ENCODE measurements at places on chromosomes 12 and 14.

- DNase-seq, result peak; percentile 32
Observed at GRCh38 chr14:55329999-55330710, 58.9 kb downstream of the FBXO34 start.

- no peak for DNase-seq
Observed at GRCh38 chr12:38911611-38912010, 6.2 kb upstream of the CPNE8 start.

- DNase-seq, result no peak
Observed at GRCh38 chr14:59695198-59695597, 118.6 kb upstream of the CCDC175 start.

DNA sequence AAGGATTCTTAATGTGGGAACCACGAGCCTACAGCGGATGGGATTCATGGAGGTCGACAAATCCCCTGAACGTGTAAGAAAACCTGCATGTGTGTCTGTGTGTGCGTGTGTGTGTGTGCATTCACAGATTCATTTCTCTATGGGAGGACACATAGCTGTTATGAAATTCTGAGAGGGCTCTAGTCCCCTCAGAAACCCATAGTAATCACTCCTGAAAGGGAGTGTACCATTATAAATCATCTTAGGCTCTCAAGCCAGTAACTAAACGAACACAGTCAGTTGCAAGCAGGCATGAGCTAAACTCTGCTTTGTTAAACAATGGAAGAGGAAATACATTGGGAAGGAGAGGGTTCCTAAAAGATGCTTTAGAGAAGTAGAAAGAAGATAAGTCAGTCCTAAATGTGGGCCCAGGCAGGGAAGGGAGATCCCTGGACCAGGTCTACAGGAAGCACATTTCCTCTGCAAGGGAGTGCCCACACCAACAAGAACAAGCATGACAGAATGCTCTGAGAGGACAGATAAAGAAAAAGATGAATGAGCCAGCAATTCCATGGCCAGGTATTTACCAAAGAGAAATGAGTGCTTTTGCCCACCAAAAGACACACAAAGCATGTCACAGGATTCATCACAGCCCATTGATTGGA lies 91.3 kb downstream of the ITPR2 start:
- DNase-seq, result no peak

DNA sequence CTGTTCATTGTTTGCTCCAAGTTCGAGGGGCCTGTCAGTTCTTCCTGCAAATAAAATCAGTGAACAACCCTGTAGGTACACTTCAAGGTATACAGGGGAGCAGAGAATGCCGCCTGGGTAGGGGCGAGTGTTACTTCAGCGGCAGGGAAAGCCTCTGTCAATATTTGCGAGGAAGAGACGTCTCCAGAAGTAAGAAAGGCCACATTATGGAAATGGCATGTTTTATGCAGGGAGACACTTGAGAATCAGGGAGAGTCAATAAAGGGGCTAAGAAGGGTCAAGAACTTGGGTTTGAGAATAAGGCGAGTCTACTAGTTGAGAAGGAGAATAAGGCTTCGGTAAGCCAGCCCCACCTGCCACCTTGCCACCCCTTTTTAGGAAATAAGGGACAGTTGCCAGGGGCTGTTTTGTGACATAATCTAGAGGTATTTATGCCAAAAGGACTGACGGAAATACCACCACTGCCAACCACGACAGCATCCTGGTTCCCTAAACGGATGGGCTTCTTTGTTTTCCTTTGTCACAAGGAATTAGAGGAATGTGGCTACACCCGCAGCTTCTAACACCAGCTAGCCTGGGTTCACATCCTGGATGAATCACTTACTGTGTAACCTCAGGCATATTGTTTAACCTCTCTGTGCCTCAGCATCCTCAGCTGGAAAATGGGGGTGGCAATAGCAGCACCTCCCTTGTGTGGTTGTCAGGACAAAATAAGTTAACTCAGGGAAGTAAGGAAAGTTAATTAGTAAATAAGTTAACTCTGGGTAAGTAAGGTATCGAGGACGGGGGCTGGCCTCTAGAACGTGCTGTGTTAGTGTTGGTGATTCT lies 67.7 kb downstream of the EID3 start:
- no peak for DNase-seq

- DNase-seq, result no peak
Observed at GRCh38 chr14:64724578-64724930, 20.3 kb downstream of the PLEKHG3 start.

DNA sequence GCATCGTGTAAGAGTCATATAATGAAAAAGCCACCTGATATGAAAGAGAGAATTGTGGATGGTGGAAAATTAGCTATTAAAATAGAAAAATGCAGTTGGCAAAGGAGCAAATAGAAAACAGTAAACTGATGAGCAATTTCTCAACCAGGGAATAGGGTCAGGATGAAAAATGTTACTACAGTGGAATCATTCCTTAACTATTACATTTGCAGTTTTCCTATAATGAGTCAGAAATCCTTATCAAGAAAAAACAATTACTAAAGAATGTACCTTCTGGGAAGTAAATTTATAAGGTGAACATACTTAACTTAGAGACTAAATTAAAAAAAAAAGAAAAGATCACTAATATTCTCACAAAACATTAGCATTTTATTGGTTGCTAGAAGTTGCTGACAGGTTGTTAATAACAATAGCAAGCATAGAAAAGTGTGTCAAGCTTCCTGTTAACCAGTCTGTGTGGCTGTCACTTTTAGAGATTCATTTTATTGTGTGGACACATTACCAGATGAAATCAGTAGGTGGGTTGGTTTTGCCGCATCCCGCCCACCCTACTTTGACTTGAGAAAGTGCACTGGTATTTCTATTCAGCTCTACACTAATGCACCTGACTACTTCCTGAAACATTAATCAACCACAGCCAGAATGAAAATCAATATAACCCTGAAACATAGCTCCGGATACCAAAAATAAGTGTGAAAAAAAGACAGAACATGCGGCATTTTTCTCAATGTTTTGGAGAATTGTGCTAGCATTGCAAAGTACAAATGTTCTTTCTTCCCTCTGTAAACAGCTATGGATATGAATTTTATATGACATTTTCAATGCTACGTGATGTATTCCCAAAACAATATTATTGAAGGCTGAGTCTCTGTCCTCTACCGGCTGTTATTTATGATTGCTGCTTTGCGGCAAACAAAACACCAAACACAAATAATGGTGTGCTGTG lies 576.7 kb downstream of the SLC16A7 start:
- no peak for DNase-seq

DNA sequence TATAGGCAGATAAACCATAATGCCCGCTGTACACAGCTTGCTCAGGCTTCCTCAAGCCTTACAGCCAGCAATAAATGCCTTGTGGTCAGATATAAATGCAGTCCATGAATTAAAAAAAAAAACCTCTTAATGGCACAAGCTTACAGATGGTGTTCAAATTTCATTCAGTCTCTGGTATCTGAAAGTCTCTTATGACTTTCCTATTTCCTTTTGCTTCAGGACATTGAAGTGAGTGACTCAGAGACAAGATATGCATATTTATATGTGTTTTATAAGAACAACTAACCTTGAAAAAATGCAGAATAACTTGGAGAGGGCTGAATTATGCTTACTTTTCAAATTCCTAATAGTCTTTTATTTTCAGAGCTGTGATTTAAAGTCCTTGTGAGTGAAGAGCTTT lies 426.9 kb upstream of the MIS18BP1 start:
- no peak for DNase-seq

DNA sequence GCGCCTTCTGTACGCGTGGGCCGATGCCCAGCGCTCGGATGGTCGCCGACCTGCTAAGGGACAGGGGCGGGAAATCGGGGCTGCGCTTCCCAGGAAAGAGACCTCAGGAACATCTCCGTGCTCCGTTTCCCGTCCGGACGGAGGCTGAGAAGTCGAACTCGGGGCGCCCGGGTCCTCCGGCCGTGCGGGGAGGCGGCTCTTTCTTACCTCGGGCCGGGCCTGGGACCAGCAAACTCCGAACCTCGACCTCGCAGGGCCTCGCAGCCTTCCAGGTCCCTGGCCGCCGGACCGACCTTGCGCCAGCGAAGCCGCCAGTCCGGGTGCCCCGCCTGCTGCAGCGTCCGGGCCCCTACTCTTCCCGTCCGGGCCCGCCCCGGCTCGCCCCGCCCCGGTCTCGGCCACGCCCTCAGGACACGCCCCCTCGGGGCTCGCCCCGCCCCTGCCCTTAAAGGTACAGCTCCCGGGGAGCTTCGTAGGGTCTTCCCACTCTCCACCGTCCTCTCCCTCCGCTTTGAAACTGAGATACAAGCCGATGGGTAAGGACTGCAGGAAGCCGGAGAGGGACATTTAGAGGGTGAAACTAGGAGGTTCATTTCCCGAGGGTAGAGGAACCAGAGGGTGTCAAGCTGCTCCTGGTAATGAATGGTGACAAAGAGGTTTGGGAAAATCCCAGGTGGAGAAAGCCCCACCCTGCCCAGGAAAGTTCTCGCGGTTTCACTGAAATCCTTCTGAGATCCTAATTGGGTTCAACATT lies at the start of gene SLC8B1:
Gene SLC8B1 (minus strand): TSS at position 324 of the 754 bp plus-strand sequence. CDS start 2,231 bp downstream, outside the sequence.
- peak; percentile 80 for DNase-seq

- DNase-seq, result no peak
Observed at GRCh38 chr12:12999271-12999958, 650 bp downstream of the HEBP1 start.

GRCh38 chr12:40063414-40063813 lies 42.5 kb downstream of the SLC2A13 start:
- DNase-seq, result no peak

GRCh38 chr14:58297412-58297761 lies 968 bp upstream of the ARID4A start:
- no peak for DNase-seq

- no peak for DNase-seq
Observed at GRCh38 chr12:14322403-14322802, 43.1 kb upstream of the ATF7IP start.

DNA sequence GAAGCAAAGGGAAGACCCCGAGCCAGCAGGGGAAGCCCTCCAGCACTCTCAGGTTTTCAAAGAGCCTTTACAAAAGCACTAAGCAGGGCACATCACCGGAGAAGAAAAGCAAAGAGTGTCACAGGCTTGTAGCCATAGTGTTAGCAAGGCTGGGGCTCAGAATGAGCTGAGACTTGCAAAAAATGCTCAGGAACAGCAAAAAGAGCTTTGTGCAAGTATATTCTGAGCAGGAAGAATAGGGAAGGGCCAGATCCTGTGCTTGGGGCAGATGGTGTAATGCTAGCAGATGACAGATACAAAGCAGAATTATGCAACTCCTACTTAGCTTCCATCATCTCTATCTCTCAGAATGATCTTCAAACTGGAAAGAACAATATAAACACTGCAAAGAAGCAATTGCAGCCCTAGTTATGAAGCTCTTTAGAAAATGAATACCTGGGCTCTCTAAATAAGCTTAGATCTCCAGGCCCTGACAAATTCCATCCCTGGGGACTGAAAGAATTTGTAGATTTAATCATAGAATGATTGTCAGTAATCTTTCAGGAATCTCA lies 23.7 kb upstream of the PARP11 start:
- DNase-seq, result no peak

DNA sequence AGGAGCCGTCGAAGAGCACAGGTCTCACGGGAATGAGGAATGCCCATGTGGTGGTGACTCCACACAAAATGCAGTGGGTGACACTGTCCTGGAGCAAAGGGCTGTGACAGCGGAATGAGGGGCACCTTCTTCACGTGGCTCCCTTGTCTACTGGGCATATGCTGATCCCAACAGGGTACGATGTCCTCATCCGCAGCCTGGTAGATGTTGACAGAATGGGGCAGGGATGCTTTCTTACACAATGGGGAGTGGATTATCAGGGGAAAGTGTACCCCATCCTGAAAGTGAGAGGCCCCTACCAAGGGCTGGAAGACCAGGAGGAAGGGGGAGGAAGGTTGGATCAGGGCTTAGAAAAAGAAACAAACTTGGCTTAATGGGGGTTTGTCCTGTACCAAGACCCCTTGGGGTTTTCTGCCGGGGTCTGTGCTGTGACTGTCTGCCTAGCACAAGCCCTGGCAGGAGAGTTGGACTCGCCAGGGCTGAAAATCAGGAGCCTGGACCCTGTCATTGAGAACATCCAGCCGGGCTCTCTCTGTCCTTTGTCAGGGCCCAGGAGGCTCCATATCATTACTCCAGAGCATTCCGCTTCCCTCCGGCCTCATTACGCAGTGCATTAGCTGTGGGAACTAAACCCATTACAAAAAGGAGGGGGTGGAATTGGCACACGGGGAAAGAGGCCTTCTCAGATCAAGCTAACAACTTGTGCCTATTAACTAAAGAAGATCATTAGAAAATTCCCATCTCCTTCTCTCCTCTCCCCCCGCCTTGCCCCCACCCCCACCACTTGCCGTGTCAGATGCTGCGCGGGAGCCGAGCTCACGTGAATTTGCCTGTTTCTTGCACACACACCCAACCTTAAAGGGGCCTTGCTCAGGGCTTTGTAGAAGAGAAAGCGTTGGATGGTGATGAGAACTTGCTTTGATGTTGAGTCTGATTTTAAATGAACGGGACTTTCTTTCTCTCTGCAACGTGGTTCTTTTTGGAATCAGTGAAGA lies 171.8 kb upstream of the PARP11 start:
- DNase-seq, result no peak

DNA sequence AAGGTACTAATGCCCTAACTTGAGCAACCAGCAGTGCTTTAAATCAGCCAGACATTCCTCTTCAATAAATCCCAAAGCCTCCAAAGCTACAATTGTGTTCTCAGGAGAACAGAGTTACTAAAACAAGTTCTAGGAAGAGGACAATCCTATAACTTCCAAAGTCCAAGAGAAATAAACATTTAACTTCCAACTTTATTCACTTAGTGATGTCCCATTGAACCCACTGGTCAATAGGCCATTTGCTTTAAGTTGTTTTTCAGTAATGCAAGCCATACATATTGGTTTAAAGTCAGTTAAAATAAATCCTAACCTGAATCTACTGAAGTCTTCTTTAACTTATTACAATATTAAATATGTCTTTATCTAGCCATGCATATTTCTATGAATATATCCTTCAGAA lies 165.4 kb downstream of the PAWR start:
- DNase-seq, result no peak

Data from stimulated activated CD4-positive, alpha-beta T cell treated with anti-CD3 and anti-CD28 coated beads, Interleukin-2, amount 100 ng/mL, for 4 hours (primary cell).